ENCODE measurements at places on chromosomes 2 and 18.

GRCh38 chr2:54813584-54813983 is 90.1 kb downstream of the EML6 start:
- no peak for DNase-seq

DNA sequence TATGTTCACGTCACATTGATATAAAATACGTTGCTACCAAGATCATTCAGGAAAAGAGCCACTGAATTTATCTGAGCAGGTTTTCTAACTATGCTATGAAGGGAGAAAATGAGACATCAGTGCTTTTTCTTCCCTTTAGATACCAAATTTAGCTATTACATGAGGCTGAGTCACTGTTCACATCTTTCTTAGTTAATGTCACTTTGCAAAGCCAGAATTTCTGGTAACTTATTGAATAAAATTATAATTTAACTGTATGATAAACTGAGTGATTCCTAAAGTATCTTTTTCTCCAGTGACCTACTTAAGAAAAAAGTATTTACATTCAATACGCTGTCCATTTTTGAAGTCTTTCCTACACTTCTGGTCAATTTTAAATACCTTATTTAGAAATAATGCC is 22.7 kb downstream of the C1D start:
- DNase-seq: no peak

GRCh38 chr2:199462347-199462955 is 4.7 kb upstream of the SATB2 start:
- DNase-seq: no peak

DNA sequence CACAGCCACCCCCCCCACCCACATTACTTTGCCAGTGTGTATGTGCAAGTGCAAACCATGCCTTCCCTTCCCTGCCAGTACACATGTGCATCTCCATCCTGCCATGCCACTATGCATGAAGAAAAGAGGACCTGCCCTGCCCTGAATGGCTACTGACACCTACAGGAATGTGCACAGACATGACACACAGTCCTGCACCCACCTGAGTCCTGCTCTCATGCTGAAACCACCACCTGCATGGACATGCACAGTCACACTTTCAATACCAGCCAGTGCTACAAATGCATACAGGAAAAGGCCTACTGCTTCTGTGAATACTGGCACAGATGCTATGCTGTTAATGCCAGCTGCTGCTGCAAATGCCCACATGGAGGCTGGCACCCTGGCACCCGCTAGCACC is 334.4 kb upstream of the DLGAP1 start:
- DNase-seq: no peak

Measured in fibroblast of gingiva (primary cell).